ENCODE measurements at places on chromosomes 12 and 14. TPM values are rescaled to one million over a fixed set of nuclear protein-coding genes. Genes with fewer than 3 reads are reported as not detected.

DNA sequence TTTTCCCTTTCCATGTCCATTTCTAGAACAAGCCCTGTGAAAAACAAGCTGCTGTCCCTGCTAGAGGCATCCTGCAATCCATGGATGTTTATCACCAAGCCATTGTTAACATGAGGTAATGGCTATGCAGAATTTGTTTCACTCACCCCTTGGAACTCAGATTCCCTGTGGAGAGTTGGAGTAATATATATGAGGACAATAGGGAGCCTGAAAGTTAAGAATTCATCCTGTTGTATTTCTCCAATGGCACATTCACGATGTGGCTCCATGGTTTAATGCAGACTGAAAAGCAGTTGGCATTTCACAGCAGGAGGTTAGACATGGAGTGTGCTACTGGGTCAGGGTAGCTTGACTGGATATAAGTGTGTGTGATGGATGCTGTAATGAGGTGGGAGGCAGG, 32.4 kb downstream of the GPR65 start:
- DNase-seq = no peak

CLEC6A gene
- not detected for total RNA-seq

DNA sequence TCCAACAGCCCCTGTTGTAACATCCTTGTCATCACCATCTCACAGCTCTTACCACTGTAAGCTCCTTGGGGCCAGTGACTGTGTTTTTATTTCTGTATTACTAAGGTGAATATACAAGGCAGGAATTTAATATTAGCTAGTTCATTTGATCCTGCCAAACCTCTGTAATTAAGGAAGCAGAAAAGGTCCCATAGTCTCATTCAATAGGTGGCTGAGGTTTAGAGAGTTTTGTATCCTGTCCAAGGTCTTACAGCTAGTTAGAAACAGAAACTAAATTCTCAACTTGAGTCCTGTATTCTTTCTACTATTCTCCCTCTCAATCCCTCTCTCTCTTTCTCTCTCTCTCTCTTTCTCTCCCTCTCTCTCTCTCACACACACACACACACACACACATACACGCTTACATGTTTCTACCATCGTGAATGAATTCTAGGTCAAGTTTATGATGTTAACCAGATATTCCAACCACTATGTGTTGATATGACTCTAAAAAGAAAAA, 543 bp upstream of the GLIPR1 start:
- no peak for DNase-seq

DNA sequence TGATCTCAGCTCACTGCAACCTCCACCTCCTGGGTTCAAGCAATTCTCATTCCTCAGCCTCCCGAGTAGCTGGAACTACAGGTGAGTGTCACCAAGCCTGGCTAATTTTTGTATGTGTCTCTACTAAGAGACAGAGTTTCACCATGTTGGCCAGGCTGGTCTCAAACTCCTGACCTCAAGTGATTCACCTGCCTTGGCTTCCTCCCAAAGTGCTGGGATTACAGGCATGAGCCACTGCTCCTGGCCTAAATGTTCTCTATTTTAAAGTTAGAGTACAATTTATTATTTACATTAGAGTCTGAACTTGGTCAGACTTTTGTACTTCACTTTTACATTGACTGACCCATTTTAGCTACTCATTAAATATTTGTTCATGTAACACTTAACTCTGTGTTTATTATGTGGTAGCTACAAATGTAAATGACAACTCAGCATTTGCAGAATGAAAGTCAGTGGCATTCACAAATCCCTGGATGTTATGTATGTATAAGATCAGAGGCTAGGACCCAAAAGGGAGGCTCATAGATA, 409.6 kb downstream of the APAF1 start:
- no peak for DNase-seq

DNA sequence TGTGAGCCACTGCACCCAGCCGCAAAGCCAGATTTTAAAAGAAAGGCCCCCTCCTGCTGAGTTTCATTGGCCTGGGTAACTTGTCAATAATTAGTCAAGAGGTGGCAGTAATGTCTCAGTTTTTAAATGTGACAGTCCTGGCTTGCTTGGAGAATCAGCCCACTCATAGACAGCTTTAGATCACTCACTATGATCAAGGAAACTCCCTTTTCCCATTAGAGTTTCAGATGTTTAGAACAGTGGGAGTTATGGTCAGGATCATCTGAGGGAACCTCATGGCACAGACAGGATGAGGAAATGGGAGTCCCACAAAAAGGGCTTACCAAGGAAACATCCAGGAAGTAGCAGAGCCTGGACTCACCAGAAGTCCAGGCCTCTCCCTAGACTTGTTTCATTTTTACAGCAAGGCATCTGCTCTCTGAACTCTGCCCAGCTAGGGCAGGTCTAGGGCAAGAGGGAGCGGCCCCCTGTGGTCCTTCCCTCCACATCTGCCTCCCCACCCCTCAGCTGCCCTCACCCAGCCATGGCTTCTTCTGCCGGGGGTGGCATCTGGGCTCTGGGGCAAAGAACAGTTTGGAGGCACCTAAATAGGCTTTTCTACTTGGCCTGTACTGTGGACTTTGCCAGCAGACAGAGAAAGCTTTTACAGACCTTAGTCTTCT, 11.2 kb downstream of the BCL2L14 start:
- DNase-seq = peak; percentile 39

DNA sequence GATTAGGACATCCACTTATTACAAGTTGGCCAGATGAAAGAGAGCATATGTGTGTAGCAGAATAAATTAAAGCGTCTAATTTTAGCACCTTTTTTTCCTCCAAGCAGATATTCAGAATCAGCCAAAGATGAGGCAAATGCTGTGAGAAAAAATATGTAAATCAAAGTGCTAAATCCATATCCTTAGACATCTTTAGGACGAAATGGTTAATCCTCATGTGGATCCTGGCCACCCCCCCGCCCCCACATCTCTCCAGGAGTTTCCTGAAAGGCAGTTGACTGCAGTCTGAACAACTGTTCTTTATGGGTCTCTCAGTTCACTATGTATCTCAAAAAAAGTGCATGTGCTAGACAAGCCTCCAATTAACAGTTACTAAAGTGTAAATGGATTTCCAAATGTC, 1768.1 kb upstream of the SEL1L start:
- DNase-seq = no peak

Measured in GM12878 (cell line).